ENCODE measurements at places on chromosomes 4 and X.

GRCh38 chr4:22019676-22020075, 71.1 kb upstream of the KCNIP4 start:
- no peak for DNase-seq

- DNase-seq, result no peak
Measured at GRCh38 chrX:136260776-136261175, 9.6 kb upstream of the MAP7D3 start.

- no peak for DNase-seq
Measured at GRCh38 chr4:24713604-24714003, 81.8 kb upstream of the SOD3 start.

DNA sequence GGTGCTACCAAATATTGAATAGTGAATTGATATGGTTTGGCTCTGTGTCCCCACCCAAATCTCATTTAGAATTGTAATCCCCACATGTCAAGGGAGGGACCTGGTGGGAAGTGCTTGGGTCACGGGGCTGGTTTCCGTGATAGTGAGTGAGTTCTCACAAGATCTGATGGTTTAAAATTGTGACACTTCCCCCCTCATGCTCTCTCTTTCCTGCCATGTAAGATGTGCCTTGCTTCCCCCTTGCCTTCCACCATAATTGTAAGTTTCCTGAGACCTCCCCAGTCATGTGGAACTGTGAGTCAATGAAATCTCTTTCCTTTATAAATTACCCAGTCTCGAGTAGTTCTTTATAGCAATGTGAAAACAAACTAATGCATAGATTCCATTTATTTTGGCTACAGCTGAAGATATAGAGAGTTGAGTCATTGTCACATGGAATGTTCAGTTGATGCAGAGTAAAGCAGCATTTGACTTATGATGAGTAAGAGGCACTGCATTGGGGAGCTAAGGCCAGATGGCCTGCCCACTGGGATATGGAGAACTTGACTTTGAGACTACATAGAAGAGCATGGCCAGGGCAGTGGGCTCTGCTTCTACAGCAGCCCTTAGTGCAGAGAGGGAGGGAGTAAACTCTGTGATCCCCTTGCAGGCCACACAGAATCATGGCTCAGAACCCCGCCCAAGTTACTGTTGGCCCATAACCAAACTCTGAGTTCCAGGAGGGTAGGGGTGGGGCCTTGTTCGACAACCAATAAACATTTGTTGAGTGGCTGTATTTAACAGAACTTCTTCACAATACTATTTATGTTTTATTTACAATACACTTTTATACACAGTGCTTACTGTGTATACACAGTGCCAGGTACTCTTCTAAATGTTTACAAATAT, 34.2 kb downstream of the RAI2 start:
- no peak for DNase-seq

DNA sequence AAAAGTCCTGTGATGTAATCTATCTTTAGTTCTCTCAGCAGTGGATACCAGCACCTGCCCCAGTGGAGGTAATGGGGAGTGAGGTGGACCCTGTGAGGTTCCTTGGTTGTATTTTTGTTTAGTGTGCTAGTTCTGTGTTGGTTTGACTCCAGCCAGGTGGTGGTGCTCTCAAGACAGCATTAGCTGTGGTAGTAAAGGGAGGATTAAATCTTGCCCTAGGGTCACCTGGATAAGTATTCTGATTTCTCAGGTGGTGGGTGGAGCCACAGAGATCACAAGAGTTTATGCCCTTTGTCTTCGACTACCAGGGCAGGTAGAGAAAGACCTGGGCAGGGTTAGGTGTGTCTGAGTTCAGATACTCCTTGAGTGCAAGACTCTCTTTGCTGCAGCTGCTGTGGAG, 176.3 kb upstream of the EDA2R start:
- no peak for DNase-seq

DNA sequence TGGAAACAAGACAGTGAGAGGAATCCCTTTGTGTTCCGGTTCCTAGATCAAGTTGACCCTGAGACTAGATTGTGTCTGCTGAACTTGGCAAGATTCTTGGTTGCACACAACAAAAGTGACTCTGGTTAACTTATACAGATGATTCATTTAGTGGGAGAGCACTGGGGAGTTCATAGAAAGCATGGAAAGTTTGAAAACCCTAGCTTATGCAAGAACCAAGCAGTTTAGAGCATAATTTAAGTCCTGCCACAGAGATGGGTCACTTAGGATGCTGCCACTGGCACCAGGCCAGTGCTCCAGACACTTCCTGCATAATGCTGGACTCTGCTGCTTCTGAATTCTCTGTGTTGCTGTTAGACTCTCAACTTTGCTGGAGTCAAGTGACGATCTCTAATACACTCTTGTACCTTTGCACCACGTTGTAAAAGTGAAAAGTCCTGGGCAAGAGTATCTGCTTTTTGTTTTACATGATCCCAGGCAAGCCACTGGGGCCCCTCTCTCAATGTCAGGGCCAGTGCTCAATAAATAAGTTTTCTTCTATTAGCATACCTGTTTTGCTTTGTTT, 12.7 kb upstream of the DCUN1D4 start:
- no peak for DNase-seq

DNA sequence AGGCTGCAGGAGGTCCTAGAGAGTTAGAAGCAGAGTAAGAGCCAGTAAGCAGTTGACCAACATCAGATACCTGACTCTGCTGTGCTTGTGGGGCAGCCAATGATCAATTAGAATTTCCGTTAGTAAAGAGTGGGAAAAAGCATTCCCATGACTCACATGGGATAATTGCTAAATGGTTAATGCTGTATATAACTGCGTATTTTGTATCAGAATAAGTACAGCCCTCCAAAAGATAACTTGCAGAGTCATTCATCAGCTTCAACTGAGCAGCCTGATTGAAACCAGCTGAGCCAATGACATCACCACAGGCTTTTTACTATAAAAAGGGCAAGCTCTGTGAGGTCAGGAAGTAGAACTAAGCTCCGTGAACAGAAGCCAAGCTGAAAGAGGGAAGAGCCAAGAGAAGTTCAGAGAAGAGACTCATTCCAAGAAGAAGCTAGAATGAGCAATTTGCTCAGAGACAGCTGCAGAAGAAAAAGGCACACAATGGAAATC, 67.9 kb downstream of the PPP3CA start:
- DNase-seq, result no peak

- no peak for DNase-seq
Measured at GRCh38 chr4:93334003-93334402, 494.6 kb upstream of the ATOH1 start.

GRCh38 chrX:152641996-152642395, 4.3 kb downstream of the GABRQ start:
- DNase-seq, result no peak
